Posterior vena cava (tissue), 2 donors: ENCODE measurements at places on chromosomes 11 and 22. TPM values are rescaled to one million over a fixed set of nuclear protein-coding genes. Genes with fewer than 3 reads are reported as not detected.
A peak's percentile ranks its signal among the peaks of the same experiment; 100 is the strongest.

DNA sequence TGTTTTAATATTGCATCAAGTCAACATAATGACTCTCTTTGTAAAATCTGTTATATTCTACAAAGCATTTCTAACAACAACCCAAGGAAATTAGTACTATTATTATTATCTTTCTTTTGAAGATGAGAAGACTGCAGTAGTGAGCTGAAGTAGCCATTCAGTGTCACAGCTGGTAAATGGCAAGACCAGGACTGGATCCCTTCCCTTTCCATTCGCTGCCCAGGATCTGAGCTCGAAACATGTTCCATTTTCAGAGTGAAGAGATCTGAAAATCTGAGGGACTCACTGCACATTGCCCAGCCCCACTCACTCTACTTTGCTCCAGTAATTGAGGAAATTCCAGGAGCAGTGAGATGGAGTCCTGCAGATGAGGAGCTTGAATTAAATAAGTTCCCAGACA is 240.0 kb upstream of the BLID start:
- DNase-seq, result no peak

GRCh38 chr11:64357446-64357845 is 1.5 kb upstream of the RPS6KA4 start:
- no peak for DNase-seq

Gene HSPB2
- total RNA-seq, result 11.6 TPM

Gene TH
- not detected for total RNA-seq

DNA sequence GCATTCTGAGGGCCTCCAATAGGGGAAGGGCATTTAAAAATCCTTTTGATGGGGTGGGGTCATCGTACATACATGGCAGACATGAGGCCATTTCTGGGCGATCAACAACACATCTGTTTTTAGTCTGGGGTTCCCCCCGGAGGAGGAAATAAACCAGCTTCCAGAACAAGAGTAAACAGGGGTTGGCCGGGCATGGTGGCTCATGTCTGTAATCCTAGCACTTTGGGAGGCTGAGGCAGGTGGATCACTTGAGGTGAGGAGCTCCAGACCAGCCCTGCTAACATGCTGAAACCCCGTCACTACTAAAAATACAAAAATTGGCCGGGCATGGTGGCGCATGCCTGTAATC is 12.0 kb downstream of the PRSS23 start:
- DNase-seq, result no peak

DNA sequence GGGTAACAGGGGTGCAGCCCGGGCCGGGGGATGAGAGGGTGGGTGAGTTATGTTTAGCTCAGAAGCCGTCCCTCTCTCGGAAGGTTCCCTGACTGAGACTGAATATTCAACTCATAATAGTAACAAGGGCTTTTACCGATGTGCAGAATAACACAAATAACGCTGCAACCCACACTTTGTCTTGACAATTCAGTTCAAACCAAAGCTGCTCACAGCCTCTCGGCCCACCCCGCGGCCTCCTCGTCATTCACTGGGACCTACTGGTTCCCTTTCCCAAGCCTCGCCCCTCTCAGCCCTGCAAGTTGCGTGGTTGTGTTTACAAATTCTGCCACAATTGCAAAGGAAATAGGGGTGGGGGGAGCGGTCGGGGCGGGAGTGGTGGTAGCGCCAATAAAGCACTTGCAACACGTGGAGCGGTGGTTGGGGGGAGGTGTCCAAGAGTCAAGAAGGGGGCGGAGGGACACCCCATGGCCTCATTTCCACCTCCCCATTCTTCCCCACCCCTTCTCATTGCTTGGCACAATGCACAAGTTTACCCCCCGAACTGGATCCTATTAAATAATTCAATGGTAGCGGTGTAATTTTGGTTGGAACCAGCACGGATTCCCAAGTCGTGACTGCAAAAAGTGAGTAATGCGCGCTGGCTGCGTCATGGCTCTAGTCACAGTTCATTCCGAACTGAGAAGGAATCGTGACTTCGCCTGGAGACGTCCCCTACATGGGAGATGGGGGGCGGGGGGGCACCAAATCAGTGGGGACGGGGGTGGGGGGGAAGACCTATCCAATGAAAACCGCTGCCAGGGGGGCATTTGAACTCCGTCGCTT is 102.0 kb upstream of the HSD17B12 start:
- no peak for DNase-seq

Gene PRDM11
- total RNA-seq, result 21.1 TPM

Gene P2RY2
- 0.74 TPM for total RNA-seq

Gene SCGB1C1
- not detected for total RNA-seq

Gene UBXN1
- 76.1 TPM for total RNA-seq

DNA sequence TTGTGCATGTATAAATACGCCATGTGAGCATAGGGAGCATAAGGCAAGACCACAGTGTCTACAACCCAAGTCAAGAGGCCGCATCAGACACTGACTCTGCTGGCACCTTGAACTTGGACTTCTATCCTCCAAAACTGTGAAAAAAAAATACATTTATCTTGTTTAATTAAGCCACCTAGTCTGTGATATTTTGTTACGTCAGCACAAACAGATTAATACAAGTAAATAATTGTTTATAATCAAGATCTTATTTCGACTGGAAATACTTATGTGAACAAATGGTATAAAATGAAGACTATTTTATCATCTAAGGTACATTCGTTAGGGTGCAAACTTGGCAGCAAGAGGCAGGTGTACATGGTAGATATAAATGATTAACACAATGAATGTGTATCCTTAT is 599.3 kb upstream of the LRRC4C start:
- no peak for DNase-seq

DNA sequence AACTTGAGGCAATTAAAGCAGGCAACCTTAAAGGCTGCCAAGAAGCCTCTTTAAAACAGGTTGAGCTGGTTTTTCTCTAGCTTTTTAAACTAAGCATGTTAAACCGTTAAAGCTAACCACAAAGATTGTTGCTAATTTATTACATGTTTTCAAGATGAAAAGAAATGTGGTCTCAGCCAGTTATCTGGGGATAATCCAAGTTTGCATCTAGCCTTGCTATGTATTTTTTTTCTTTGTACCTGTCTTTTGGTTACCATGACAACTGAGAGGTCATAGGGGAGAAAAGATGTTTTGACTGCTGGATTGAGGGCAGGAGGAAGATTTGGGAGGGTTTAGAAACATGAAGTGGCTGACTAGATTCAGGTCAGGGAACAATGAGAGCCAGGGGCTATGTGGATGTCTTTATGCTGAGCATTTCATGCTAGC is 19.2 kb upstream of the PGM2L1 start:
- DNase-seq, result no peak

- DNase-seq, result no peak
Observed at GRCh38 chr11:128884703-128885338, 6.3 kb upstream of the KCNJ5 start.

Gene OR10V1
- not detected for total RNA-seq

Gene PGA3
- total RNA-seq, result 1.1 TPM

DNA sequence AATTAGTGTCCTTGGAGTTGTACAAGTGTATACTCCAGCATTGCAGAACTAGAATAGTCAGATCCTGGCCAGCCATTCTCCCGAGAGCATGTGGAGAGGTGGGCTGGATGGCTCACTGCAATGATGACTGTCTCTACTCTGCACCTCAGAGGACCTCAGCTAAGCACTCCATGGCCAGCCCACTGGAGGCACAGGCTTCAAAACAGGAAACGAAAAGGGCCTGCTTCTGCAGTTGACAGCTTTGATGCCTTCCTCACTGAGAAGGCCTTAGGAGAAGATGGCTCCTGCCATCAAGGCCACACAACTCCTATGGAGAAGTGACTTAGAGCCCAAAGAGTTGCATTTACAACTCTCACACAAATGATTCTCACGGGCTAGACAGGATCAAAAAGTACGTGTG is 9.1 kb downstream of the POLD4 start:
- DNase-seq, result peak; percentile 58

Gene CRACR2B
- 3.5 TPM for total RNA-seq

DNA sequence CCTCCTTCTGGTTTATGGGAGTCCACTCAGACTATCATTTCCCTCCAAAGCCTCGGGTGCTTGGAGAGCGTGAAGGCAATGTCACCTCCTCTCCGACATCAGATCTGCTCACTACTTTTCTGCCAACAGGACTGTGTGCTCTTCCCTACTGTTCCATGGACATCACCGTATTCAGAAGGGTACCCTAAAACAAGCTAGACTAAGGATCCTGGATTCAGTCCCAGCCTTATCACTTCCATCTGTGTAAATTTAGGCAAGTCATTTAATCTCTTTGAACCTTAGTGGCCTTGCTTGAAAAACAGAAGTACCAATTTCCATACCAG is 78.2 kb downstream of the KCNC1 start:
- no peak for DNase-seq

DNA sequence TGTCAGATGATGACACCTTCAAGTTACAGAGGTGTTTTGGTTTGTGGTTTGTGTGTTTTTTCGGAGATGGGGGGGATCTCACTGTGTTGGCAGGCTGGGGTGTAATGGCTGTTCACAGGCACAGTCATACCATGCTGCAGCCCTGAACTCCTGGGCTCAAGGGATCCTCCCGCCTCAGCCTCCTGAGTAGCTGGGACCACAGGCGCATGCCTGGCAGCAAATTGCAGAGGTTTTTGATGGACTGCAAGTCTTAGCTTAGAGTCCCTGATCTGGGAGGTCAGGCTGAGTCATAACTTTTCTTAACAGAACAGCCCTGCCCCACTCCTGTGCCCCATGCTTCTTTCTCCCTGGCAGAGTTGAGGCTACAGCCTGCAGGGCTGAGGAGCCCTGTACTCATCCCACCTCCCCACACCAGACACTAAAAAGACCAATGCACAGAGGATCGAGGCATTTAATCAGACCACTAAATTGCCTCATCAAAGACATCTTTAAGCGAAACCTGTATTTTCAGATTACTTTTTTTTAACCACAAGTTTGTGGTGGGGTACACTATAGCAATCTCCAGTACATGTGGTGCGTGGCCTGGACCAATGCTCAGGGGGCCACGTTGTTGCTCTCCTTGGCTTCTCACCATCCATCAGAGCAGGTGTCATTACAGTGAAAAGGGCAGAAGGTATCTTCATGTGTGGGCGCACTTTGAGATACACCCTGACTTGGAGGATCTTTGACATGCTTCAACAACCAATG is 17.1 kb upstream of the ADORA2A start:
- no peak for DNase-seq

Gene KDM4E
- total RNA-seq, result not detected

GRCh38 chr22:35467681-35468434 is 67.9 kb downstream of the MCM5 start:
- peak; percentile 91 for DNase-seq

DNA sequence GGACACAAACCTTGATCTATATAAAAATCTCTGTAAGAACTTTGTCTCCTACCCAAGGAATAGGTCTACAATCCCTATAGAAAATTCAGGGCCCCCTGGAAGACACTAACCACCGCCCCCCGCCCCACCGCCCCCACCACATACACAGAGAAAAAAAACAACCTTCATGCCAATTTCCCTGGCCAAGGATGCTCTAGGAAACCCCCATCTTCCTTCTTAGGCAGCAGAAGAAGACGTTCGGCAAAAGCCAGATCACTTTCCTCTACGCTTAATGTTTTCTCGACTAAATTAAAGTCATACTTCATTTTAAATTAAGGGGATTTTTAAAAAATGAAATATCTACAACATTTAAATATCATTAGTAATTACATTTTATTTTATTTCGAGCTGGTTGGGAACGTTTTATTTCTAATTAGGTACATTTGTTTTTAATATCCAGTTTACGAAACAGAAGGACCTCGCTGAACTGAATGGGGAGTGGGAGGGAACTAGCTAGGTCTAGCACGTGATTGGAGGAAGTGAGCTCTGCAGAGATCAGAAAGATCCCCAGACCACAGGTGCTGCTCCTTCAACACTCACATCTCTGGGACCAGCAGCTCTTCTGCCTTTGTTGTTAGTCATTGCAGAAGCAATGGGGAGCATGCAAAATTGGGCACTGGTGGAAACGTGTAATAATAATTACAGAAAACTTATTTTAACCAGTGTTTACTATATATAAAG is 472.3 kb downstream of the MN1 start:
- DNase-seq, result no peak

DNA sequence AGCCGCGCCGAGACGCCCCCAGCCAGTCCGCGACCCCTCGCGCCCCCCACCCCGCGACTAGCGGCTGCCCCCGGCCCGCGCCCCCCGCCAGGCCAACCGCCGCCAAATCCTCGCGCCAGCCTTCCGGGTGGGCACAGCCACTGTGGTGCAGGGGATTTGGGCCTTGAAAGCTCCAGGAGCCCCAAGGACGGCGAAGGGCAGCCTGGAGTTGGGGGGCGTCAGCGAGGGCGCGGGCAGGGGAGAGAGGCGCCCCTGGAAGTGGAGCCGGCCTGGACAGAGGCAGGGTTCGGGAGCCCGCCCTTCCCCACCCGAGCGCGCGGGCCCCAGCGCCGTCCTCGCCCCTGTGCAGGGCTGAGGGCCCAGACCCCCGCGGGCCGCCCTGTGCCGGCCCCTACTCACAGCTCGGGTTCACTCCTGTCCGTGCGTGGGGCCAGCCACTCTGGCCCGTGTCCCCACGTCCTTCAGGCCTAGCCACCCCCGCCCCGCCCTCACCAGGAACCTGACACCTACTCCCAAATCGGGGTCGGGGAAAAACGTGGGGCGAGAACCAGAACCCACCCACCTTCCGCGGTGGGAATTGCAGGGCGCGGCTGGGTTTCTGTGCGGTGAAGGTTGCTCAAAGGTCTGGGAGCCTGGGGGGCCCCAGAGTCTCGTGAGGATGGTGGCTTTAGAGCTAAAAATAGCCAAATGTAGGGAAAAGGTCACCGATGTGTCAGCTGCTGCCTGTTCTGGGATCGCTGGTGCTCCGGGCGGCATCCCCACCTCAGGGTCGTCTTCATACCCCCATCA is at the start of gene CPT1B:
Gene CPT1B, minus strand, starts transcription at position 441 of the 789 bp plus-strand sequence. CDS start 512 bp downstream, outside the sequence.
- DNase-seq, result peak; percentile 80

DNA sequence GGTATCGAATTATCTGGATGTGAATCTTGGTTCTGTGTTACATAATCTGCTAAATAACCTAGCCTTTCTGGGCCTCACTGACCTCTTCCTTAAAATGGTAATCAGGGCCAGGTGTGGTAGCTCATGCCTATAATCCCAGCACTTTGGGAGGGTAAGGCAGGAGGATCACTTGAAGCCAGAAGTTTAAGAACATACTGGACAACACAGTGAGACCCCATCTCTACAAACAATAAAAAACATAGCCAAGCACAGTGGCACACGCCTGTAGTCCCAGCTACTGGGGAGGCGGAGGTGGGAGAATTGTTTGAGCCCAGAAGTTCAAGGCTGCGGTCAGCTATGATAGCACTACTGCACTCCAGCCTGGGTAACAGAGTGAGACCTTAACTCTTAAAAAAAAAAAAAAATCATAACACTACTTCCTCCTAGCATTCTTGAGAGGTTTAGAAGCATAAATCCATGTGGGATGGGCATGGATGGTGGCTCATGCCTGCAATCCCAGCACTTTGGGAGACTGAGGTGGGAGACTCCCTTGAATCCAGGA is 72.5 kb downstream of the C11orf65 start:
- no peak for DNase-seq
